Inflammatory macrophage treated with lipopolysaccharide for 1 hour (primary cell): ENCODE measurements at places on chromosomes 1 and 21.

DNA sequence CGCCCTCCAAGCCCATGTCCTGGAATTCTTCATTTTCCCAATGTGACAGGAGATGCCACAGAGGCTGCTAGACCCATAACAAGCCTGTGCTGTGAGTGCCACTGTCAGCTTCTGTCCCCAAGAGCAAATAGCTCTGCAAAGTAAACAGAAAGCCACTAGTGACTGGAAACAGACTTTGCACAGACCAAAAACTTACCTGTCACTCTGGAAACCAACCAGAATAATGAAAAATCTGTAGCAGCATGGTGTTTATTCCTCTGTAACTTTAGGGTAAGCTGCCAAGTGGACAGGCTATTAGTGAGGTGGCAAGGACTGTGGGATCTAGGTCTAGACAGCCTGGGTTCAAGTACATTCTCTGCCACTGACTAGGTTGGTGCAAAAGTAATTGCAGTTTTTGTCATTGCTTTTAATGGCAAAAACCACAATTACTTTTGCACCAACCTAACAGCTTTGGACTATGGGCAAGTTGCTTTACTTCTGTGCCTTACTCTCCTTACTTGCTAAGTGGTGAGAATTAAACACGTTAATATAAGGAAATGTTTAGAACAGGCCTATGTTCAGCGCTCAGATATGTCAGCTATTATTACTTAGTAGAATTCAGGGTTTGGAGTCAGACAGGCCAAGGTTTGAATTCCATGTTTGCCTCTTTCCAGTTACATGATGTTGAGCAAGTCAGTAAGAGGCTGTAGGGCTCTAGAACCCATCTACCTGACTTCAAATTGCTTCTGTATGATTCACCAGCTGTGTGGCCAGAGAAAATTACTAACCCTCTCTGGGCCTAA is at the start of gene C8B:
Gene C8B (minus strand): TSS at position 100 of the 782 bp plus-strand sequence. CDS start 67 bp downstream, at position 33.
- DNase-seq, result no peak

DNA sequence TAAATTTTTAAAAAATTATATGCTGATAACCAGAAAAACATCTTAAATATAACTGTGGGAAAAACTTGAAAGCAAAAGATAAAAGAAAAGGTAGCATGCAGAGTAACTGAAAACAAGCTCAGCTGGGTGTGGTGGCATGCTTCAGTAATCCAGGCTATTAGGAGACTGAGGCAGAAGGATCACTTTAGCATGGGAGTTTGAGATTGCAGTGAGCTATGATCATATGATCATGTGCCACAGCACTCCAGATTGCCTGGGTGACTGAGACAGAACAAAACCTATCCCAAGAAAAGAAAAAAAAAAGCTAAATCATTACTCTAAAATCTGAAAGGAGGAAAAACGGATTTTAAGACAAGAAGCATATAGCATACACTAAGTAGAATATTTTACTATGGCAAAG is 1624.0 kb downstream of the AMY1C start:
- no peak for DNase-seq

GRCh38 chr1:55275151-55275748 is 60.1 kb upstream of the USP24 start:
- no peak for DNase-seq

DNA sequence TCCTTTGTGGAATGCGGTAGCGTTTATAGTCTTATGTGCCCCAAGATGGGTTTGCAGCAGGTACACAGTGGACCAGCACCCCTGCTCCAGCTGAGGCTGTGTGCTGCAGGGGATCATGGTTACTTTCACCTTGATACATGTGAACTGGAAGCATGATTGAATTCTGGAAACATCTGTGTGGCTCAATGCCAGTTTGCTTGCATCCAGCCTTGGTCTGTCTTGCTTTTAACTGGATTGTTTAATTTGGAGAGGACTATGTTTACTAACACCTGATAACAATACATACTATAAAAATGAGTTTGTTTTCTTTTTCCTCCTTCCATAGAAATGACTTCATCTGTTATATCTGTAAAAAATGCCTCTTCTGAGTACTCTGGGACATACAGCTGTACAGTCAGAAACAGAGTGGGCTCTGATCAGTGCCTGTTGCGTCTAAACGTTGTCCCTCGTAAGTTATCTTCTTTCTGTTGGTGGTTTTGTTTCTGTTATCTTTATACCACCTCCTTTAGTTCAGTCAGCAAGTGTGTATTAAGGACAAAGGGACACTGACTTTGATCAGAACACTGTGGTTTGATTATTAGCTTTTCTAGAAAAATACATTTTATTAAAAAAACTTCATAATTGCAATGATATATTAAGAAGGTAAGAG is 47.7 kb downstream of the CXADR start:
- DNase-seq, result no peak

GRCh38 chr1:15948595-15949452 is 27.1 kb downstream of the ZBTB17 start:
- DNase-seq, result peak; percentile 80

DNA sequence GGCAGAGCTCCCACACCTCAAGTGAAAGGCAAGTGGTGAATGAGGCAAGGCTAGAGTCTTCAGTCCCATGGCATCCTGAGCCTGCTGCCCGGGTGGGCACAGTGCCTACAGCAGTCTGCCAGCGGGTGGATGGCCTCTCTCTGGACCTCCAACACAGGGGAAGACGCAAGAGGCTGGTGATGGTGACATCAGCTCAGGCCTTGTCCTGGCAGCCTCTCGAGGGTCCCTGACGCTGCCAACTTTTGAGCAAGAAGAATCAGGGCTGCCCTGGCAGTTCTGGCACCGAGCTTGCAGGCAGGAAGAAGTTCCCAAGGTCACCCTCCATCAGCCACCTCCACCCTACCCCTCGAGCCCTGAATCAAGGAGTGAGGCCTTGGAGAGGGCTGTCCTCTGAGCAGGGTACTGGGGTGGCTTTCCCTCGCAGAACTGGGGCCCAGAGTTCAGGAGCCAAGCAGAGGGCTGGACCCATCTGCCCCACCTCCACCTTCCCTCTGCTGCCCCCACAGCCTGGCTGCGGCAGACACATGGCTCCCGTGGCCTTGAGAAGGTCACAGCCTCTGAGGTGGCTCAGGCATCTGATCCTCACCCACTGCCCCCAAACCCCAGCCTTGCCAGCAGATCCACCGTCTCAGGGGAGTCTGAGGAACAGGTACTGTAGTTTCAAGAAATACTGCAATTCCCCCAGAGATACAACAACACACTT is 5.8 kb downstream of the RAP1GAP start:
- no peak for DNase-seq

DNA sequence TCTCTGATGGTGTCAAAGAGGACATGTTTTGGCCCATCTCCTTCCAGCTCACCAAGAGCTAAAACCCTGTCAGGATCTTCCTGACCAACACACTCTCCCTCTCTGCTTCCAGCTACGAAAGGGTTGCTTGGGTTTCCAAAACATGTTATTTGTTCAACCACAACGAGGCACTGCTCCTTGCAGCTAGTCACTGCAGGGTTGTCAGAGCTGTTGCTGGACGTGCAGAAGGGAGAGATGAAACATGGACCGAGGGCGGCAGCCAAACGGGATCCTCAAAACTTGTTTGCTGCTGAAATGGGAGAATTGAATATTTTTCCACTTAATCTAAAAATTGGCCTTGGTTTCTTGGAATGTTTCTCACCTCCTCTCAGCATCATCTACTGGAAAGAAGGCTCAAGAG is 12.4 kb downstream of the ZBTB18 start:
- DNase-seq, result no peak

GRCh38 chr1:246971090-246971721 is 36.7 kb downstream of the ZNF695 start:
- DNase-seq, result peak; percentile 63

- no peak for DNase-seq
These were observed 25.6 kb downstream of the HLX start for GRCh38 chr1:220904876-220905275.

DNA sequence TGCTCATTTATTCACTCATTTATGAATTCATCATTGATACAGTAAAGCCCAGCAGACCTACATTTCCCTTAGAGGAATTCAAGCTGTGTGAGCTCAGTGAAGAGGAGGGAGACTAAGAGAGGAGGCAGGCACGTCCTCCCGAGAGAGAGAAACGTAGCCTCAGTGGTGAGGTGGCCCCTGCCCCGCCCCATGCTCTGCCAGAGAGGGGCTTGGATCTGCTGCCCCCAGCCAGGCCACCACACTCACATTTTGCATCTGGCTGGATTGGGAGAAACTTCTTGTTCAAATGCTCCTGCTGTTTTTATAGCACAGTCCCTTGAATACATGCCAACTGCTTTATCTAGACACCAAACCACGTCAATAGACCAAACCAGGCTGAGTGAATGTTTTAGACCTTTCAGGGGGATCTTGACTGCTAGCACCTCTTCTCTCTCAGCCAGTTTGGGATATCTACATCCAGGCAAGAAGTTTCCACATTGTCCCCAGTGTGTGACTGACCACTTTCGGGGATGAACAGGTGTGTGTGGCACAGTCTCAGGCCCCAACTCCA is 67.7 kb upstream of the AJAP1 start:
- no peak for DNase-seq

DNA sequence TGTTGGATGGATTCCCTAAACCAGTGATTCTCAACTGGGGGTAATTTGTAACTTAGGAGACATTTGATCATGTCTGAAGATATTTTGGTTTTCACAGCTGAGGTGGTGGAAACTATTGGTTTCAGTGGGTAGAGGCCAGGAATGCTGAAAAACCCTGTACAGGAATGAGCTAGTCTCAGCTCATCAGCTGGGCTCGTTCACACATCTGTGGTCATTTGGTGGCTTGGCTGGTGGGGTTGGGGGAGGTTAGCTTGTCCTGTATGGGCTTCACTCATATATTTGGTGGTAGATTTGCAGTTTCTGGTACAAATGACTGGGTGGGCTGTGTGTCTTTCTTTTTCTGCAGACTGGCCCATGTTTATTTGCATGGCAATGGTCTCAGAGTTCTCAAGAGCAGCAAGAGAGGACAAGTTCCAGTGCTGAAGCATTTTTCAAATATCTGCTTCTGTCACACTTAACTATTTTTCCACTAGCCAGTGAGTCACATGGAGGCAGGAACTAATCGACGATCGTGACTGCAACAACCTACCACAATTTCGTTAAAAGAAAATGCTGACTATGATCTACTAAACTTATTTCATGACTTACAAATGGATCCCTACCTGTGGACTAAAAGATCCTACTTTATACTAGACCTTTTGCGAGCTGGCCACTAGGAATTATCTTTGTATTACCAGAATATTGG is 321.7 kb upstream of the PLXNA2 start:
- DNase-seq, result no peak

- peak; percentile 63 for DNase-seq
These were observed 35.0 kb downstream of the C21orf91 start for GRCh38 chr21:17784180-17784598.

GRCh38 chr1:59509341-59509875 is 212.5 kb downstream of the FGGY start:
- DNase-seq, result no peak

- DNase-seq, result no peak
These were observed 176.3 kb upstream of the ZNHIT6 start for GRCh38 chr1:85884372-85885035.

GRCh38 chr1:231236208-231236591 is 4.8 kb upstream of the GNPAT start:
- no peak for DNase-seq

DNA sequence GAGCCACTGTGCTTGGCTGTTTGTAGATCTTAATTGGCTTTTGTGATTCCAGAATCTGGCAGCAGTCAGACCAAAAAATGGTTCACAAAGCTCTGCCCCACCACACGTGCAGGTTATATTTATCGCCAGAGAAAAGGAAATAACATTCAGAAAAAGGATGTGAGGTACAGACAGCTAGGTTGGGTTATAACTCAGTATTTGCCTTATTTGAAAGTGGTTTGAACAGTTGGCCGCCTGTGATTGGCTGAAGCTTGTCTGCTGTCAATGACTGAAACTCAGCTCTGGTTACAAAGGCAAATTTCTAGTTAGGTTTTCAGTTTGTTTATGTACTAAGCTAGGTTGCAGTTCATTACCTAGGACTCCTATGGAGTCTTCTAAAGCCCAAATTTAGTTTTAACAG is 9.6 kb downstream of the SH3BGR start:
- no peak for DNase-seq

GRCh38 chr1:222852326-222852725 is 37.5 kb downstream of the DISP1 start:
- no peak for DNase-seq

DNA sequence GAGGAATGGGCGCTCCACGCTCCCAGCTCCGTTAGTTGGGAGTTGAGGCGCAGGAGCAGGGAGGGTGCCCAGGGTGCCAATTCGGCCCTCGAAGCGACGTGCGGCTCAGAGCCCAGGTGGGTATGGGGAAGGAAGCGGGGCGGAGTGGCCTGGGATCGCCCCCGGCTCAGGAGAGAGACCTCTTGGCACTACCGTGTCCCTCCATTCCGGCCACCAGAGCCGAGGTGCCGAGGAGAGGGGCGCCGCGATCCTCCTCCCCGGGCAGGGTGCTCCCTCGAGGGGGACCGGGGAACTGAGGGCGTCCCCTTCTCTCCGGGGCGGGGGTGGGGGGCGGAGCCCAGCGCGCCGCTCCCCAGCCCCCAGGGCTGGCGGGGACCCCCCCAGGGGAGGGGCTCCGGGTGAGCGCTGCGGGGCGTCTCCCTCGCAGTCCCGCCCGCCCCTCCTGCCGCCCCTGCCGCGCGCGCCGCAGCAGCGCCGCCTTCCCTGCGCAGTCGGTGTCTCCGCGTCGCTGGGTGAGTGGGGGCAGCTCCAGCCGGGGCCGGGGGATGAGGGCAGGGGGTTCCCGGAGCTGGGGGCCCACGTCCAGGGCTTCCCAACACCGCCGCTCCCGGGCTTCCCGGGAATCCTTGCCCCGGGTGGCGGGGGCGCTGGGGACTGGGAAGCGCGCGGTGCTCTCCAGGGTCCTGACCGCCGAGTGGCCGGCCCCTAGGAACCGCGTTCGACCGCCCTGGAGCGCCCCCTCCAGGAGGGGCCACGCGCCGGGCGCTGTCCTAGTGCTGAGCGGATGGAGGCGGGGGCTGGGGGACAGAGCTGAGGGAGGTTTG is at the start of gene HPCA:
Gene HPCA (plus strand): TSS at position 488 of the 824 bp plus-strand sequence. CDS start 2,408 bp downstream, outside the sequence.
- no peak for DNase-seq

DNA sequence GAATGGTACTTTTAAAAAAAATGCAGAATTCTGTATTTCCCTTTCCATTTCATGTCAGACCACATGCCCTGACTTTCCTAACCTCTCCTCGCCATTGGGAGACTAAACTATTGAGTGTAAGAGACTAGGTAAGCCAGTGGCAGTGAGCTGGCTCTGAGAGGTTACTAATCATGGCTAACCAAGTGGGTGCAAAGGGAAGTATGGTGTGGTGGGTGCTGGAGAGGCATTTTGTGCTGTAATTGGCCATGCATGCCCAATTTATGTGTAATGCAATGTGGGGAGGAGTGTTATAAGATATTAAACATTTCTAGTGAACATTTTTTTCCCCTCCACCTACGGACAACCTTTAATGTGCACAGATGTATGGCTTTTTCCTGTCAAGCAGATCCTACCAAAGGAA is 190.1 kb downstream of the LMO4 start:
- DNase-seq, result no peak

GRCh38 chr1:58156124-58156468 is 390.4 kb downstream of the OMA1 start:
- no peak for DNase-seq

DNA sequence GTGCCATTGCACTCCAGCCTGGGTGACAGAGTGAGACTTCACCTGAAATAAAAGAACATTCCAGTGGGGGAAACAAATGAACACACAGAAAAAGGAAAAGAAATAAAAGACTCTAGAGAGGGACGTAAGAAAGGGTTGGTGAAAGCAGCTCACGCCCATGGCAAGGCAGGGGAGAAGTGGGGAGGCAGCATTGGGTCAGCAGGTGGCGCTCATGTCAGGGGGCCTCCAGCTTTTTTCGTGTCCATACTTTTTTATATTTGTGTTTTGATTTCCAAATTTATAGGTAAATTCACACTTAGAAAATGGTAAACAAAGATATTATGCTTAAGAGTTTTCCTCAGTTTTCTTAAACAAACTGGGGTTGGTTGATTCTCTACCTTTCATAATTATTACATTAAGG is 45.5 kb downstream of the VPS13D start:
- DNase-seq, result peak; percentile 24
